ENCODE measurements at places on chromosomes 2 and 18.

- DNase-seq, result no peak
Measured at GRCh38 chr2:74739129-74739528, 85.1 kb downstream of the SEMA4F start.

- peak; percentile 50 for DNase-seq
Measured at GRCh38 chr2:175030380-175031271, 25.4 kb upstream of the CHN1 start.

GRCh38 chr2:175579646-175580045 is 398.1 kb upstream of the ATP5MC3 start:
- no peak for DNase-seq

- no peak for DNase-seq
Measured at GRCh38 chr2:112639936-112640335, 5.8 kb upstream of the SLC20A1 start.

GRCh38 chr2:127196998-127197397 is 23.1 kb downstream of the CYP27C1 start:
- DNase-seq, result no peak

DNA sequence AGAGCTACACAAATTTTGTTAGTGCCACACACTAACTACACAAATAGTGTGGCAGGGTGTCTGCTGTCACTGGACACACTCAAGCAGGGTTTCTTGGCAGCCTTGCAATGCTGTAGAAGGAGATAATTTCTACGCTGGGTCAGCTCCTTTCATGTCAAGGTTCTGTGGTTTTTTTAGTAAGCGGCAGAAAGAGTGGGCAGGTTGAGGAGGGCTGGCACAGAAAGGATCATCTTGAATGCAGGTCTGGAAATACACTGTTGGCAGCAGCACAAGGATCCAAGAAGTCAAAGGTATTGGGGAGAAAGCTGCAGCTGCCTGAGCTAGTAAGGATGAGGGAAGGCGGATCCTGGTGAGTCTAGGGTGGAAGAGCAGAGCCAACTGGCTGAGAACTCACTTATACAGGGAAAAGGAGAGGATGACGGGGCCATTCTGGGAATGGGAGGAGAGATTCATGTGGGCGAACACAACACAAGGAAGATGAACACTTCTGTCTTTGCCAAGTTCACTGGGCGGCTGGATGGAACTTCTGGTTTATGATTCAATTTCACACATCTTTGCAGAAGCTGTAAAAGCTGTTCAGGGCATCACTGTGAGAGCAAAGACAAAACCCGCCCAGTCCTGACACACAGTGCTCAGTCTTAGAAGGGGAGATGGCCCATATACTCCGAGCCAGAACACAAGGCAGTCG is 16.9 kb upstream of the CYRIA start:
- DNase-seq, result no peak

All from hematopoietic multipotent progenitor cell (in vitro differentiated cells).